Nephron progenitor cell (in vitro differentiated cells): ENCODE measurements at places on chromosomes 5 and 9.

GRCh38 chr9:653421-653820 is 188.1 kb upstream of the DMRT1 start:
- H3K4me1 ChIP-seq = peaks cover 24% of the 10 kb centered on the region
- no peak overlapping the region for H3K27ac ChIP-seq

GRCh38 chr5:151357097-151357496 is 9.7 kb upstream of the SLC36A2 start:
- no peak overlapping the region for H3K27ac ChIP-seq
- H3K4me1 ChIP-seq = peaks cover 7% of the 10 kb centered on the region
- H3K4me3 ChIP-seq = no peak overlapping the region
- no peaks in the 10 kb centered on the region for H3K36me3 ChIP-seq
- H3K27me3 ChIP-seq = no peaks in the 10 kb centered on the region

DNA sequence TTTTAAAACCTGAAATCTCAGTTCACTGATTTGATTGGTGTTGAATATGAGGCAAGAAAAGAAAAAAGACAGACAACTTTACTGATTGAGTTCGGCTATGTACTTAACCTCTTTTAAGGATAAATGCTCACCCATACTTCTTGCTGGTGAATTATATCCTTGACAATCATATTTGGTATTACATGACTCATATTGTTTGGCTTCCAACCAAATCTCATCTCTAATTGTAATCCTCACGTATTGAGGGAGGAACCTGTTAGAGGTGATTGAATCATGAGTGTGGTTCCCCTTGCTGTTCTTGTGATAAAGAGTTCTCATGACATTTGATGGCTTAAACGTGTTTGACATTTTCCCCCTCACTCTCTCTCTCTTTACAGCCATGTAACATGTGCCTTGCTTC is 255.6 kb upstream of the IZUMO3 start:
- no peaks in the 10 kb centered on the region for H3K27me3 ChIP-seq
- no peak overlapping the region for H3K4me3 ChIP-seq
- H3K4me1 ChIP-seq = no peaks in the 10 kb centered on the region
- H3K27ac ChIP-seq = no peak overlapping the region
- H3K36me3 ChIP-seq = no peaks in the 10 kb centered on the region
- no peak for DNase-seq

DNA sequence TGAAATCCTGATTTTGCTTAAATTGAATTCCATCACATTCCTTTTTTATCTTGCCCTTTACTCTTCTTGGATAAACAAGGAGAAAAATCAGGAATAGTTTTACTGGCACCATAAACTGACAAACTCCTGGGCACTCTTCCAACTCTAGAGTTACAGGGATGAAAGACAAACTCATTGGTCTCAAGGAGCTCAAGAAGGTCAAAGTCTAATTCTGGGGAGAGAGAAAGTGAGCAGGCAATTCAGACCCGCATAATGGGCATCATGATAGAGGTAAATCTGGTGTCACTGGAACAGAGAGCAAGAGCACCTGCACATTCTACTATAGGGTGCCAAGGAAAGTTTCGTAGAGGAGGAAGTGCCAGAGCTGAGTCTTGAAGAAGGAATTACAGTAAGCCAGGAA is 64.8 kb downstream of the GRIN3A start:
- H3K4me3 ChIP-seq = no peak overlapping the region
- H3K27ac ChIP-seq = no peak overlapping the region
- peaks cover 15% of the 10 kb centered on the region for H3K27me3 ChIP-seq
- no peak for DNase-seq

DNA sequence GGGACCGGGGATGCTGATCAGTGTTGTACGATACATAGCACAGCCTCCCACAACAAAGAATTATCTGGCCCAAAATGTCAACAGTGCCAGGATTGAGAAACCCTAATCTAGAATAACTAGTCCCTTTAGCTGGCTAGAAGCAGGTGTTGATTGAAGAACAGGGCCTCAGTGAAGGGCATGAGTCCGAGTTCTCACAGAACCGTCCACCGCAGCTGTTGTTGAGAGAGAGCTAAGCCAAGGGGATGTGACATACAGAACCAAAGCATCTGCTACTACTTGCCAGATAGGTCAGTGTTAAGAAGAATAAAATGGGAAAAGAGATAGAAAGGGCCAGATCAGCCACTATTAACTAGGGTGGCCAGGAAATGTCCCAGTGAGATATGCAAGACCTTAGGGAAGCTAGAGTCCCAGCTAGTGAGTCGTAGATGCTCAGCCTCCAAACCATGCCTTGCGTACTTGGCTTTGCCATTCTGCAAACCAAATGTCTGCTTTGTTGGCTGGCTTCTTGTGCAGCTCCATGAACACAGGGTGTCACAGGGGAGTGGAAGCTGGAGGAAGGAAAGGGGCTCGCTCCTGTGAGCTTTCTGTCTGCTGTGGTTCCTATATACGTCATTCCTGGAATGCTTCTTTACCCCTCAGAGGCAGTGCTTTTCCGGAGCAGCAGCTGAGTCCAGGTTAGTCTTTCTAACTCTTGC is 68.9 kb downstream of the FBXO38 start:
- no peak for DNase-seq
- H3K27me3 ChIP-seq = peaks cover 2% of the 10 kb centered on the region
- no peak overlapping the region for H3K27ac ChIP-seq
- H3K36me3 ChIP-seq = no peaks in the 10 kb centered on the region
- no peak overlapping the region for H3K4me3 ChIP-seq

DNA sequence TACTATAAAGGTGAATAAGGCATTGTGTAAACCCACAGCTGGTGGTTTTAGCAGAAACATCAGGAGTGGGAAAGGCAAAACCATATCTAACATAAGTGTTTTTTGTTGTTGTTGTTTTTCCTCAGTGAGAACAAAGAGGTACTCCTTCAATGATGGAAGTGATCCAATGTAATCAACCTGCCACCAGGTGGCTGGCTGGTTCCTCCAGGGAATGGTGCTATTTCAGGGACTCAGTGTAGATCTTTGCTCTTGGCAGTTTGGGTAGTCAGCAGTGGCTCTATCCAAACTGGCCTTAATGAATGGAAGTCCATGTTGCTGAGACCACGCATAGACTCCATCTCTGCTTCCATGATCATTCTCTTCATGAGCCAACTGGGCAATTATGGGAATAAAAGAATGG is 10.8 kb downstream of the DMRTA1 start:
- no peaks in the 10 kb centered on the region for H3K4me1 ChIP-seq
- no peak for DNase-seq
- H3K36me3 ChIP-seq = no peaks in the 10 kb centered on the region

DNA sequence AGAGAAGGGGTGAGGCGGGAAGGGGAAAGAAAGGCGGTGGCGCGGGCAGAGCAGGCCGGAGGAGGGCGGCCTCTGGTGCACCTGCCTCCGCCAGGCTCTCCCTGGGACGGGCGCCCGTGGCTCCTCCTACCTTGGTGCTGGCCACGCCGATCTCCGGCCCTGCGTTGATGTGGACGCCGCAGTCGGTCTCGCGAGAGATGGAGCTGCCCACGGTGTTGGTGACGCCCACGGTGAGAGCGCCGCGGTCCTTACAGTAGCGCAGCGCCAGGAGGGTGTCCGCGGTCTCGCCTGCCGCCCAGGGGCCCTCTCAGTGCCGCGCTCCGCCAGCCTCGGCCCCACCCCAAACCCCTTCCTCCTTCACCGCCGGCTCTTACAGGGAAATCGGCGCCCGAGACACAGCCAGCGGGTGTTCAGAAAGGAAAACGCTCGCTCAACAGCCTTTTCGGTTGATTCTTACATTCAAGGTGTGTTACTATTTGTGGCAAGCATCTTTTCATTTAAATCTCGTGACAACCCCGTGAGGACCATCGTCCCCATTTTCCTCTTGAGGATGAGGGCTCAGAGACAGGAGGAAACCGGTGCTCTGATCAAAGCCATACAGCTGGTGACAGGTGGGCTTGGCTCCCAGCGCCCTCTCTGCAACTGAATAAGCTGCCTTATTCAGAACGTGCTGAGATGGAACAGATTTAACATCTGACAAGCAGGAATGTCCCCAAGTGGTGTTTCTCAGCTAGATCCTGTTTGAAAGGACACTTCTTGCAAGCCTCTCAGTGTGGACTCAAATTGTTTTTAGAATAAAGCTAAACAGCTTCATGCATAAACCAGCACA is 22.0 kb upstream of the MAPK9 start:
- no peak overlapping the region for H3K27ac ChIP-seq
- H3K36me3 ChIP-seq = peaks cover 47% of the 10 kb centered on the region
- no peak for DNase-seq
- H3K27me3 ChIP-seq = no peaks in the 10 kb centered on the region
- H3K4me1 ChIP-seq = no peaks in the 10 kb centered on the region

GRCh38 chr9:125630436-125630835 is 76.6 kb downstream of the MAPKAP1 start:
- peaks cover 18% of the 10 kb centered on the region for H3K4me1 ChIP-seq
- H3K27ac ChIP-seq = no peak overlapping the region
- no peaks in the 10 kb centered on the region for H3K27me3 ChIP-seq
- no peak overlapping the region for H3K4me3 ChIP-seq
- peaks cover 6% of the 10 kb centered on the region for H3K36me3 ChIP-seq
- DNase-seq = no peak

- peaks cover 2% of the 10 kb centered on the region for H3K27me3 ChIP-seq
- no peaks in the 10 kb centered on the region for H3K36me3 ChIP-seq
- peak overlapping the region; percentile 91 for H3K27ac ChIP-seq
- H3K4me1 ChIP-seq = peaks cover 54% of the 10 kb centered on the region
- DNase-seq = no peak
- H3K4me3 ChIP-seq = peak overlapping the region; percentile 32
These were observed 89.9 kb upstream of the PTCH1 start for GRCh38 chr9:95606489-95607350.

DNA sequence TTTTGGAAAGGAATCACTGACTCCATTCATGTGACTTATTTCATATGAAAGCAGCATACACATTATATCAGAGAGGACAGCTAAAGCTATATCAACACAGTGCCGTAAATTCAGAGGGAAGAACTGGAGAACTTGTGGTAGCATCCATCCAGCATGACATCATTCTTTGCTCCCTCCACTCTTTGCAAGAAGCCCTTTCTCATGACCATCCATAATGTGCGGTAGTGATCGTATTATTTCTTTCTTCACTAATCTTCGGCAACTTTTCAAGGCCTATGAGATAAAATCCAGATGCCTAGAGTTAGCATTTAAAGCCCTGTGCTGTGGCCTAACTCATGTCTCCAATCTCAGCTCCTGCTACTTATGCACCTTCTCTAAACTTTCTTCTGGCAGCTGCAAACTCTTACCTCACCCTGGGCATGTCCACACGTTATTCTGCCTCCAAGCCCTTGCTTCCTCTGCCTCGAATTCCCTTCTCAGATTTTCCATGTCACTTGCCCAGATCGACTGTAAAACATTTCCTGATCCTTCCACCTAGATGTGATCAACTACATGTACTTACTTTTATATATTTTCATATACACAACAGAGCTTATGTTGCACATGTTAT is 307.3 kb upstream of the SGCD start:
- no peaks in the 10 kb centered on the region for H3K4me1 ChIP-seq
- no peak overlapping the region for H3K27ac ChIP-seq
- no peak for DNase-seq
- H3K27me3 ChIP-seq = peaks cover 2% of the 10 kb centered on the region

GRCh38 chr5:112917453-112917995 is 4.5 kb downstream of the REEP5 start:
- H3K27ac ChIP-seq = no peak overlapping the region
- DNase-seq = no peak
- H3K36me3 ChIP-seq = peaks cover 38% of the 10 kb centered on the region
- no peak overlapping the region for H3K4me3 ChIP-seq

DNA sequence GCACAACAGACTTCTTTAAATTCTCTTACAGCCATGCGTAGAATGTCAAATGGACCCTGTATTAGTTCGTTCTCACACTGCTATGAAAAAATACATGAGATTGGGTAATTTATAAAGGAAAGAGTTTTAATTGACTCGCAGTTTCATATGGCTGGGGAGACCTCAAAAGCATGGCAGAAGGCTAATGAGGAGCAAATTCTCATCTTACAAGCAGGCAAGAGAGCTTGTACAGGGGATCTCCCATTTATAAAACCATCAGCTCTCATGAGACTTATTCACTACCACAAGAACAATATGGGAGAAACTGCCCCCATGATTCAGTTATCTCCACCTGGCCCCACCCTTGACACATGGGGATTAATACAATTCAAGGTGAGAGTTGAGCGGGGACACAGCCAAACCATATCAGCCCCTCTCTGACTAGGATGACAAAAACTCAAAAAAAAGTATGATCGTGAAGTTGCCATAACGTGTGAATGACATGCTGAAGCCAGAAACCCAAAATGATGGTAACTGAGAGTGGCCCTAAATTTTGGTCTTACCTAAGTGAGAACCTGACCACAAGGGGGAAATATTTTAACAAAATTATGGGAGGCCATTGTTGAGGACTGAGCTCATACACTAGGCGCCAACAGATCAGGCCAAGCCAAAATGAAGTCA is 17.5 kb upstream of the TEX10 start:
- no peak for DNase-seq
- no peak overlapping the region for H3K27ac ChIP-seq
- H3K27me3 ChIP-seq = peaks cover 4% of the 10 kb centered on the region

- no peak overlapping the region for H3K27ac ChIP-seq
- no peak overlapping the region for H3K4me3 ChIP-seq
- peaks cover 17% of the 10 kb centered on the region for H3K27me3 ChIP-seq
- peaks cover 10% of the 10 kb centered on the region for H3K4me1 ChIP-seq
These were observed 56.8 kb upstream of the CNOT6 start for GRCh38 chr5:180437336-180437735.

DNA sequence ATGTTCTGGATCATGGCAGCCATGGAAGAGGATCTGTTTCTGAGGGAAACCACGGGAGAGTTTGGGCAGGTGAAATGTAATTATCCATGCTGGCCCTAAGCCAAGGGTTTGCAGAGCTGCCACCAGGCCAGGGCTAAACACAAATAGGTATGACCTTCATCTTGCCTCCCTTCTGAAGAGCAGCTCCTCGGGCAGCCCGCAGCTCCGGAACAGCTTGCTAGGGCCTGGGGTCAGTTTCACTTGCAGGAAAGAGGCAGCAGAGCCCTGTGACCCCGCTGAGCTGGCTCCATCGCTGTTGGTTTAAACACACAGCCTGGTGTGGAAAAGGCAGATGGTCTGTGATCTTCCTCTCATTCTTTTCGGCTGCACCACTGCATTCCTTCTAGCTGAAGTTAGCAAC is 141.4 kb downstream of the TMEM38B start:
- no peak overlapping the region for H3K4me3 ChIP-seq
- no peak overlapping the region for H3K27ac ChIP-seq
- peaks cover 27% of the 10 kb centered on the region for H3K4me1 ChIP-seq
- no peaks in the 10 kb centered on the region for H3K36me3 ChIP-seq
- H3K27me3 ChIP-seq = peaks cover 3% of the 10 kb centered on the region

GRCh38 chr9:11025775-11026174 is 413.0 kb upstream of the PTPRD start:
- peaks cover 8% of the 10 kb centered on the region for H3K4me1 ChIP-seq
- H3K27me3 ChIP-seq = no peaks in the 10 kb centered on the region
- no peak overlapping the region for H3K4me3 ChIP-seq
- no peak overlapping the region for H3K27ac ChIP-seq

DNA sequence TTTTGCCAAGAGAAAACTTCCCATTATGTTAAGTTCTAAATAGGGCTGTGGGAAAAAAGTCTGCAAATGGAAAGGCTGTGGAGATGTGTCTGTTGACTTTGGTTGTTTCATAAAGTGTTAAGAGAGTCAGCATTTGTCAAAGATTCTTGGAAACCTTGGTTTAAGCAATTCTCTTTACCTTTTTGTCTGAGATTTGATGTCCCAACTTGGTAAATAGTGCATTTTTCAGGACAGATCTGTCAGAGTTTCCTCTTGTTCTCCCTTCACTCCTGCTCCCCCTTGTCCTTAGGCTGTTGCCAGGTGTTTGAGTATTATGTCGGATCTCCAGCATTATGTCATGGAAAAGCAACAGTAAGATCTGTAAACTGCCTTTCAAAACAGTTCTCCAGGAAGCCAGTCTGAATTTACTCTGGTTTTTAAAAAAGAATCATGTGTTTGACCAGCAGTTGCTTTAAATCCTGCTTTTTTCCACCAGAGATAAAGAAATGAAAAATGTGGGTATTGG is 79.1 kb upstream of the ADAMTSL1 start:
- H3K27ac ChIP-seq = no peak overlapping the region
- no peaks in the 10 kb centered on the region for H3K4me1 ChIP-seq
- H3K4me3 ChIP-seq = no peak overlapping the region
- DNase-seq = no peak
- no peaks in the 10 kb centered on the region for H3K36me3 ChIP-seq
